ENCODE measurements at places on chromosomes 4 and X. TPM values are rescaled to one million over a fixed set of nuclear protein-coding genes. Genes with fewer than 3 reads are reported as not detected.

The BEND2 gene
- total RNA-seq = not detected

The HELT gene
- not detected for total RNA-seq

The SMIM10 gene
- total RNA-seq = 0.32 TPM

The XKRX gene
- total RNA-seq = under 0.01 TPM

The REPS2 gene
- 1.3 TPM for total RNA-seq

The RNF150 gene
- 0.46 TPM for total RNA-seq

The NHSL2 gene
- total RNA-seq = 9.1 TPM

The SH3TC1 gene
- total RNA-seq = 94.8 TPM

The CFP gene
- total RNA-seq = under 0.01 TPM

The COL25A1 gene
- total RNA-seq = 0.97 TPM

The AADAT gene
- 0.76 TPM for total RNA-seq

The PPEF2 gene
- not detected for total RNA-seq

The MAP7D2 gene
- total RNA-seq = 0.15 TPM

Data from epithelial cell of umbilical artery (primary cell).